ENCODE measurements at places on chromosomes 6 and 20.

DNA sequence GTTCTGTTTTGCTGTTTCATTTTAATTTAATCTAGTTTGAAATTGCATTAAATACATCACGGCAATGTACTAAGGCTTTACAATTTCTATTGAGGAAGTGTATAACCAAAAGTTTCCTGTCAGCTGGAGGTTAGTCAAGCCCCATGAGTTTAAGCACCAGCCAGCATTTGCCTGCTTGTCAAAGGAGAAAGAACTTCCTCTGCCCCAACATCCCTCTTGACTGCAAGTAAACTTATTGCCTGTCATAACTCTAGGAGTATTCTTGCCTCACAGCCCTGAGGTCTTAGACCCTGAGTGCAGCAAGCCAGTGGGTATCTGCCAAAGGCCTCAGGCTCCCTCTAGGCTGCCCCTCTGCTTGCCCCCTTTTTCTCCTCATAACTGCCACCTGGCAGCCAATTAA is 106.7 kb upstream of the INSM1 start:
- H3K27me3 ChIP-seq = no peaks in the 10 kb centered on the region
- no peaks in the 10 kb centered on the region for H3K4me1 ChIP-seq
- no peak for DNase-seq
- no peak overlapping the region for H3K27ac ChIP-seq
- H3K4me3 ChIP-seq = no peak overlapping the region
- H3K36me3 ChIP-seq = no peaks in the 10 kb centered on the region

DNA sequence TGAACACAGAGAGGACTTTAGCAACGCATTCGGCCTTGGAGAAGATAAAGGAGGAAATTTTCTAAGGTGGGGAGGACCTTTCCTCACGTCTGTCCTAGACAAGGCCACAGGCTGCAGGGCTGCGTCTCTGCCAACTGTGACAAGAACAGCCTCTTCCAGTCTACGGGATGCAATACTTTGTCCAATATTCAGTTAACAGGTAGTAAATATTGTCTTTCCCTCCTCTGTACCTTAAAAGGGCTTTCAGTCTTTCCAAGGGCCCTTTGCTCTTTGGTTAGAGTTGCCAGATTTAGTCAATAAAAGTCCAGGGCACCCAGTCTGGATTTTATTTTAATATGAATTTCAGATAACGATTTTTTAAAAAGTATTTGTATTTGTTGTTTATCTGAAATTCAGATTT is 78.2 kb downstream of the ELOVL4 start:
- H3K4me1 ChIP-seq = peaks cover 32% of the 10 kb centered on the region
- peaks cover 7% of the 10 kb centered on the region for H3K27me3 ChIP-seq
- peak overlapping the region; percentile 68 for H3K4me3 ChIP-seq
- no peaks in the 10 kb centered on the region for H3K36me3 ChIP-seq
- no peak for DNase-seq
- no peak overlapping the region for H3K27ac ChIP-seq

DNA sequence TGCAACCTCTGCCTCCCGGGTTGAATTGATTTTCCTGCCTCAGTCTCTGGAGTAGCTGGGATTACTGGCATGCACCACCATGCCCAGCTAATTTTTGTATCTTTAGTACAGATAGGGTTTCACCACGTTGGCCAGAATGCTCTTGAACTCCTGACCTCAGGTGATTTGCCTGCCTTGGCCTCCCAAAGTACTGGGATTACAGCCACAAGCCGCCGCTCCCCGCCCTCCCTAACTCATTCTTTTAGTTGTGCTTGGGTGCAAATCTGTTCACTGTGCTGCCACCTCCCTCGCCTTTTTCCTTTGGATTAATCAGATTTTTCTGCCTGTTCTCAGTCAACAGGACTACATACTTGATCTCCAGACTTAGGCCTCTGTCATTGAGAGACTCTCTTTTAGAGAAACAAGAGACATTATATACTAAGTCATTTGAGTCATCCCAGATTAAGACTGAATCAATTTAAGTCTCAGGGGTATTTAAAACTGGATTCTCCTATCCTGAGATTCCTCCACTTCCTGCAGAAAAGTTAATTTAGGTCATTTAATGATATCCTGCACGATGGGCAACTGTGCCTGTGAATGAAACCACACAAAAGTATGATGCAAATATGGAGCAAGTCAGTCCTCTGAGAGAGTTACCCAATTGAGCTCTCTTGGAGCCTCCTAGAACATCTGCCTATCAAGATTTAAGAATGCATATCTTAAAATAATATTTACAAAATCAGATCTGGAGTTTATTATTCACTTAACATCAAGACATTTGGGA is 136.1 kb upstream of the THEMIS start:
- DNase-seq = no peak
- peaks cover 30% of the 10 kb centered on the region for H3K36me3 ChIP-seq
- H3K27ac ChIP-seq = peak overlapping the region; percentile 21
- no peak overlapping the region for H3K4me3 ChIP-seq
- H3K4me1 ChIP-seq = peaks cover 12% of the 10 kb centered on the region

DNA sequence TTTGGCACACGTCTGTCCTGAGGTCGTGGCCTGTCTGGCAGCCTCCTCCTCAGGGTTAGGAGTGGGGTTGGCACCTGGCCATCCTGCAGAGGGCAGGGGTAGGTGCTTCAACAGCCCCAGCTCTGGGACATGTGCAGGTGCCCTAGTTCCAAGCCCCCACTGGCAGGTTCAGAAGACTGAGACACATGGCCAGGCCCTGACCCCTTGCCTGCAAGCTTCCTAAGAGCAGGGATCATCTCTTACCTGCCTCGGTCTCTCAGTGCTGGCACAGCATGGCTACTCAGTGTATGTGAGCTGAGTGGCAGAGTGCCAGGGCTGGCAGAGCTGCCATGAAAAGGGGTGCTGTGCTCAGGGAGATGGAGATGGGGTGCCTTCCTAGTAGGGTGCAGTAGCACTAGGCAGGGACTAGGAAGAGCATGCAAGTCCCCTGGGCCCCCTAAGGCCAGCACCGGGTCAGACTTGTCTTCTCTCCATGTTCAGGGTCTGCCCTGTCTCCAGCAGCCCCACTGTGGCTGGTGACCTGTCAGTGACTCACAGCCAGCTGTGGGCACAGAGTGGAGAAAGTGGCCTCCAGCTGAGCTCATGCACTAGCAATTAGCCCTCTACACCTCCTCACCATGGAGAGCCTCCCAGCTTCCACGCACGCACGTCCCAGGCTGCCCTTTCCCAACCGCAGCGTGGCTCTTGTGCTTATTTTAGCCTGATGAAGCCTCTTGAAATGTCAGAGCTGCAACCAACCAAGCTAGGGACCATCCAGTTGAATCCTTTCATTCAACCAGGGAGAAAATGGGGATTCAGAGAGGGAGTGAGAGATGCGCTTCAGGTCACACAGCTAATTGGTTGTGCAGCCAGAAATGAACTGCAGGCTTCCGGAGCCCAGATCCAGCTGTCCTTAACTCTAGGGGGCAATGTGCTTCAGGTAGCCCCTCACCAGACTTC is 116.6 kb downstream of the MRPL14 start:
- DNase-seq = peak; percentile 98
- peaks cover 3% of the 10 kb centered on the region for H3K27me3 ChIP-seq
- H3K4me1 ChIP-seq = peaks cover 46% of the 10 kb centered on the region
- peak overlapping the region; percentile 92 for H3K27ac ChIP-seq
- peaks cover 12% of the 10 kb centered on the region for H3K36me3 ChIP-seq

- H3K27me3 ChIP-seq = no peaks in the 10 kb centered on the region
- DNase-seq = no peak
- H3K27ac ChIP-seq = no peak overlapping the region
- H3K4me1 ChIP-seq = peaks cover 9% of the 10 kb centered on the region
- H3K36me3 ChIP-seq = no peaks in the 10 kb centered on the region
- no peak overlapping the region for H3K4me3 ChIP-seq
Measured at GRCh38 chr20:25218492-25218891, 23.0 kb downstream of the ENTPD6 start.

DNA sequence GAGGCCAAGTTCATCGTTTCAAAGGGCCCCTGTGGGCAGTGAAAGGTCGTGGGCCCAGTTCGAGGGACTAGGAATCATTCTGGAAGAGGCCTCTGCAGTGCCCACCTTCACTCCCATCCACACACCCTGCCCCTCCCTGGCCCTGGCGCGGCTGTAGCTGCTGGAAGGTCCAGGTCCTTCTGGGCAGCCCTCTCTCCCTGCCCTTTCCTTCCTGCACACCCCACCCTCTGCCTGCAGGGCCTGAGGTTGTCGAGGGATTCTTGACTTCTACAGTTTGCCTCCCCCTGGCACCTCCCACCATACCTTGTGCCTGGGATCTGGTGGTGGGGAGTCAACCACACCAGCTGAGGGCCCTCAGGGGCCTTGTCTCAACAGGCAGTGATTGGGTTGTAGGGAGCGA is 4.5 kb upstream of the MYT1 start:
- DNase-seq = no peak
- H3K4me3 ChIP-seq = no peak overlapping the region
- H3K27ac ChIP-seq = no peak overlapping the region
- H3K36me3 ChIP-seq = no peaks in the 10 kb centered on the region

- H3K27ac ChIP-seq = no peak overlapping the region
- no peak for DNase-seq
- H3K4me1 ChIP-seq = no peaks in the 10 kb centered on the region
Measured at GRCh38 chr6:63553900-63554299, 18.4 kb upstream of the LOC128125822 start.

GRCh38 chr6:41527721-41528408 is 18.3 kb upstream of the FOXP4 start:
- H3K36me3 ChIP-seq = no peaks in the 10 kb centered on the region
- no peak for DNase-seq
- H3K27me3 ChIP-seq = peaks cover 49% of the 10 kb centered on the region
- H3K27ac ChIP-seq = no peak overlapping the region

GRCh38 chr6:19845266-19846041 is 8.3 kb downstream of the ID4 start:
- H3K36me3 ChIP-seq = 0 out of 2 replicates have a peak, but pooled peaks cover under 1% of the 10 kb centered on the region
- H3K27ac ChIP-seq = no peak overlapping the region
- H3K27me3 ChIP-seq = no peaks in the 10 kb centered on the region
- H3K4me3 ChIP-seq = no peak overlapping the region

DNA sequence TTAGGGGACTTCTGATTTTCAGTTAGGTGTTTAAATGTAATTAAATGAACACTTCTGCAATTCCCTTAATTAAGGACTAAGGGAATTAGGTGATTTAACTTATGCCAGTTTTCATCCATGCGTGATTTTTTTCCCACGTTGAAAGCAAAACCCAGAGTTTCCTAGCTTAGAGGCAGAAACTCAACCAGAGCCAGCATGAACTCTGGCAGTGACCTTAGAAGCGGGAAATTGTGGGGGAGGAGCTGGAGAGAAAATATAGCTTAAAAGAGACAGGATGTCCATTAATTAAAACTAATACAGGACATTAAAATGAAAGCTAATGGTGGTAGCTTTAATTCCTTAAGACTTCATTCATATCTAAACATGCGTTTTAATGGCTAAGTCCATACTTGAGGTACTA is 41.6 kb downstream of the IYD start:
- DNase-seq = no peak
- peaks cover 8% of the 10 kb centered on the region for H3K4me1 ChIP-seq
- no peaks in the 10 kb centered on the region for H3K36me3 ChIP-seq
- H3K27me3 ChIP-seq = peaks cover 26% of the 10 kb centered on the region
- H3K27ac ChIP-seq = no peak overlapping the region
- no peak overlapping the region for H3K4me3 ChIP-seq

DNA sequence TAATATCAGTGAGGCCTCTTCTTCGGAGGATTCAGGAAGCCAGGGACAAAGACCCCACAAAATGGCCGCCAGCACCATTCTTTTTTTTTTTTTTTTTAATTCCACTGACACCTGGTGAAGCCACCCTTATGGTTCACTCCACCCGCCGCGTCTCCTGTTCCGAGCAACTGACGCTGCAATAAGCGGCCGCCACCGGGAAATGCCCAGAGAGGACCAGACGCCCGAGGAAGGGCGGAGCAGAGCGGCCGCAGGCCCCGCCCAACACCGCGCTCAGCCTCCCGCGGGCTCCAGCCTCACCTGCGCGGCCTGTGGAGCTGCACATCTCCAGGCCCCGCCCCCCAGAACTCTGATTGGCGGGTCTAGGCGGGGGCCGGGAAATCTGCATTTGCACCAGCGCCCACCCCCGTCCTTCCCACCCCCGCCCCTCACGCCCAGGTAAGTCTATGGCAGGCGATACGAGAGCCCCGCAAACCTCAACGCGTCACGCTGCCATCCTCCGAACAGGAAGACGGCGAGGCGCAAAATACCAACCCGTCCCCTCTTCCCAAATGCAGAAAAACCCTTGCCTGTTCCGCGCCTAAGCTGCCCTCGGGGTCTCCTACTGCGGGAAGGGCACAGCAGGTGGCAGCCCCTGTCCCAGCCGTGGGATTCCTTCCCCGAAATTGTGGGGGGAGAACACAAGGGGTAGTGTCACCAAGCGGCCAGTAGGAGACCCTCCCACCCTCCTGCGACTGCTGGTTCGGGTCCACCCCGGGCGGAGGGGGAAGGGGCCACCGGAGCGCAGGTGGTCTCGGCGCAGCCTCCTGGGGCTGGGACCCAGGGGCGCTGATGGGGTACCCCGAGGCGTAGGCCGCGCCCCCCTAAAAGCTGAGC is 960 bp downstream of the ATP9A start:
- DNase-seq = no peak
- peaks cover 24% of the 10 kb centered on the region for H3K4me1 ChIP-seq
- H3K27me3 ChIP-seq = no peaks in the 10 kb centered on the region
- no peak overlapping the region for H3K27ac ChIP-seq
- peak overlapping the region; percentile 86 for H3K4me3 ChIP-seq

DNA sequence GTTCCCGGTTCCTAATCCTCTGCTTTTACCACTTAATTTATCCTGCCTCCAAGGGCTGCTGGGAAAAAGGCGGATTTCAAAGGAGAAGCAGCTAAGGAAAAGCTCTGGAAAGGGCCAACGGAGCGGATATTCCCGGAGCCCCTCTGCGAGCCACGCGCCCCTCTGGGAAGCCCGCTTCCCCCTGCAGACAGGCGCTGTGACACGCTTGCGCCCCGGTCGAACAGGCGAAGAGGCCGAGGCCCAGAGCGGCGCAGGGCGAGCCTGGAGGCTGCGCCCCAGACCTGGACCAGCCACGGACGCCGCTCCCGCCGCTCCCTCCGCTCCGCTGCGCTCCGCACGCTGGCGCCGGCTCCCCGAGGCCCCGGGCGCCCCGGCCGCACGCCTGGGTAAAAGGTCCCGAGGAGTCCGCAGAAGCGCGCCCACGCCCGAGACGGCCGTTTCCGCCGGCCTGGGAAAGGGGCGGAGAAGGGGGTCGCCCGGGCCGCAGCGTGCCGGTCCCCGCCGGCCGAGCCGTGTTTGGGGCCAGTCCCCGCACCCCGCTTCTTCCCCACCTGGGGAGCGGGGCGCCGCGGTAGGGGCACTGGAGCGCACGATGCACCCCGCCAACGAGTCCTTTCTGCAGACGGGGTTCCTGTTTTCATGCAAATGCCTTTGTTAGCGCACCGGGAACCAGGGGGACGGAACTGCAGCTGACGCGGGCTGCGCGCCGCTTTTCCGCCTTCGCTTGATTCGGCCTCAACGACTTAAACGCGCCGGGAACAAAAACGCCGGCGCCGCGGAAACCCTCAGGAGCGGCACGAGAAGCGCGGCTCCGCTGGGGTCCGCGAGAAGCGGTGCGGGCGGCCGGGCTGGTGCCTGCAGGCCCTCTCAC is 91.9 kb upstream of the SIRPA start:
- peaks cover 29% of the 10 kb centered on the region for H3K4me1 ChIP-seq
- peaks cover 15% of the 10 kb centered on the region for H3K27me3 ChIP-seq
- peak overlapping the region; percentile 86 for H3K4me3 ChIP-seq
- DNase-seq = peak; percentile 35
- no peak overlapping the region for H3K27ac ChIP-seq

Measured in HFFc6 (cell line).